ENCODE measurements at places on chromosomes 3 and 15. TPM values are rescaled to one million over a fixed set of nuclear protein-coding genes. Genes with fewer than 3 reads are reported as not detected.

The TEX9 gene
- 1.8 TPM for total RNA-seq

The SH2D7 gene
- total RNA-seq: not detected

The CASR gene
- 0.05 TPM for total RNA-seq

The QARS1 gene
- 342 TPM for total RNA-seq

- DNase-seq: peak; percentile 78
Measured at GRCh38 chr15:33126559-33127290, 67.8 kb downstream of the FMN1 start.

- no peak for DNase-seq
Measured at GRCh38 chr15:84816694-84817465, at the start of gene ALPK3. TSS of gene ALPK3 (plus strand) at chr15:84817356. CDS start at chr15:84817453, 97 bp downstream.

DNA sequence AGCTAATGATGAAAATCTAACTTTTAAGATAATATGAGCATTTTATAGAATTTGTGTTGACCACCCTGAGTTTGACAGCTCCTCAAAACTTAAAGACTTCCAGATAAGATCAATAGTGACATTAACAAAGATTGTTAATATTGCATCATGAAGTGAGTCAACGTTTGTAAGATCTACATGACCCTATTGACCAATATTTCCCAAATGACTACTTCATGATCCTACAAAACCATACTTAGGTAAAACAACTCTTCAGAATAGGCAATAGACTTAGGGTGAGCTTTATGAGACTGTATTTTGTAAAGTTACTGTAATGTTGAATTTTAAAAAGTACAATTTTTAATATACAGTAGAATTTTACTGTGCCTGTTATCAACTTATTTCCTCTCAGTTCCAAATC, 422.7 kb upstream of the ALCAM start:
- DNase-seq: no peak

- peak; percentile 52 for DNase-seq
Measured at GRCh38 chr3:133662278-133662651, 524 bp upstream of the TOPBP1 start.

DNA sequence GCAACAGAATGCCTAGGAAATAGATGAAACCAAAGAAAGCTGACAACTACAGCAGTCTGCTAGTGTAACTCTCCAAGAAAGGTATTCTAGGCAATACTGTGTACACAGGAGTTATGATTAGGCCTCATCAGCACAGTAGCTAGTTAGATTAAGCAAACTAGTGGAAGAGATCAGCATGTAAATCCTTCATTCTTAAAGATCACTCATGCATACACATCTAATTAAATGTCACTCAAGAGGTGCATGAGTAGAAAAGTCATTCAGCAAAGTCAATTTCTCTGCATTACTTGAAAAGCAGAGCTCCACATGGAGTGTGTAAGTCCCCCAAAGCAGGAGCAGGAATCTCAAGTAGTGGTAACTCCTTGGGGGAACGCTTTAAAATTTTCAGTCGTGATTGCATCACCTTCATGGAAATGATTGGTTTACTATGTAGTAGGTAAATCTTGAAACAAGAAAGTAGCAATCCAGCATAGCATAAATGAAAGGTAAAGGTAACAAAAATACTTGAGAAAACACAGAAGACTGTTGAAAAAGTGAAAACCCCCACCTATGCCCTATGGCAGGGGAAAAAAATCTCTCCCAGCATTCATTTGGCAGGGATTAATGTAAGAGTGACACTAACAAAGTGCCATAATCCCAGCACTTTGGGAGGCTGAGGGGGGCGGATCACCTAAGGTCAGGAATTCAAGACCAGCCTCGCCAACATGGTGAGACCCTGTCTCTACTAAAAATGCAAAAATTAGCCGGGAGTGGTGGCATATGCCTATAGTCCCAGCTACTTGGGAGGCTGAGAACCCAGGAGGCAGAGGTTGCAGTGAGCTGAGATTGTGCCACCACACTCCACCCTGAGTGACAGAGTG, 29.4 kb upstream of the PPIB start:
- no peak for DNase-seq

DNA sequence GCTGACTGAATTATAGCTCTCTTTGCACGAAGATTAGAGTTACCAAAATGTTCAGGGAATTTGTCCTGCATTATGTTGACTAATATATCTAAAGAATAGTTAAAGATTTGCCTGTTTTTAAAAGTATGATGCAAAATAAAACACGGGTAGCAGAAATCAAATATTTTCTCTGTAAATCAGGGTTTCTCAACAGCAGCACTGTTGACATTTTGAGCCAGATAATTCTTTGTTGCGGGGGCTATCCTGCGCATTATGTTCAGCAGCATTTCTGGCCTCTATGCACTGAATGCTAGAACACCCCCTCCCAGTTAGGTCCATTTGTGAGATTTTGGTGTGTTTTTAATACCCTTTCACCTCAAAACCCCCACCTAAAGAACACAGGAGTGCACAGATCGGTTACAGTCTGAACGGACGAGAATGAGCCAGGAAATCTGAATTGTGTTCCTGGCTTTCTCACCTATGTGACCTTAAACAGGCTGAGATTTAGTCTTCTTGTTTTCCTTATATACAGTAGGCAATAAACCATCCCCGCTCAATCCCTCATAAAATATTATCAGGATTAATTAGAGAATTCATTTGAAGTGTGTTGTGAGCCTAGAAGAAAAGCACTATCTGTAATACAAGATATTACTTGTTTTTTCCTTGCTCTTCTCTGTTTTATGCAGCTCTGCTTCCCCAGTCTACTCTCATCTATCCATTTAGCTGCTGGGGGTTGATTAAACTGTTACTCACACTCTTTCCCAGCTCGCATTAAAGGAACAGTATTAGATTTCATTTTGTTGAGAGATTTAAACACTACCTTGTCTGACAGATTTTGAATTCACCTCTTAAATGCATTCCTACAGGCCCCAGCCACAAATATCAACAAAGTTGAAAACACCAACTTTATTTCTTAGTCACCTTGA, 247.5 kb upstream of the GOLIM4 start:
- DNase-seq: no peak

DNA sequence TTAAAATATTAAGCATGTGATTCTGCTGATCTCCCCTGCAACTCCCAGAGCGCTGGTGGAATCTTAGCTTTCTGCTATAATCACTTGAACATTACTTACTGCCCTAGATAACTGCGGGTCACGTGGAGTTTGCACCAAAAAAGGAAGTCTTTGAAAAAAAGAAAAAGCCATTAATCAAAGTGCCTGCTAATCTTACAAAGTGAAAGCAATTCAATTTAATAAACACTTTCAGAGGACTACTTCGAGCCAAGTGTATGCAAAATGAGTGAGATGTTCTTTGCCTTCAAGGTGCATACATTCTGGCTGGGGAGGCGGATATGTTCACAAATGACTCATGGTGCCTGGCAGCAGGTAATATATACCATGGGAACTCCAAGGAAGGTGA, 109.9 kb upstream of the GAP43 start:
- no peak for DNase-seq

All from activated CD4-positive, alpha-beta T cell treated with anti-CD3 and anti-CD28 coated beads for 36 hours (primary cell).